ENCODE measurements at places on chromosomes 5 and 9.

- no peak for DNase-seq
These were observed 116.3 kb downstream of the FEM1C start for GRCh38 chr5:115428248-115428647.

DNA sequence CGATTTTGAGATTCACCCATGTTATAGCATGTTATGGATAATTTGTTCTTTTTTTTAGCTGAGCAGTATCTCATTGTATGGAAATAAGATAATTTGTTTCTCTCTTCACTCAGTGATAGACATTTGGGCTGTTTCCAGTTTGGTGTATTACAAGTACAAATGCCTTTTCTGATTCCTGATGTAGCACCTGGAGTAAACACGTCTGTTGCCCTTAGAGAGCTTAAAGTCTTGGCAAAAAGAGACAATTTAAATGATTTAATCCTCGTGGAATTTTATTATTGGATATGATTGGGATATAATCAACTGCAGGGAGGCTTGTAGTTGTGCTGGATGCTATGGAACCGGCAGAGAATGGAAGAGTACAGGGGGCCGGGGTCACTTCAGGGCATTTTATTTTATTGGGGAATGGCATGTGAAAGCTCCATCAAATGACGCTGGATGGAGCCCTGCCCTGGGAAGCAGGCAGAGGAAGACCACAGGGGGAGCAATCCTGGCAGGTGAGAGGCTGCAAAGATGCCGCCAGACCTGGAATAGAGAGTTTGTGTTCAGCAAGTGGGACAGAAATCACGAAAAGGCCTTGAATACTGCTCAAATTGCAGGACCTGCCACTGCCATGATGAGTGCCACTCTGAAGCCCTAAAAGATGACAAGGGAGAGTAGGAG lies 31.0 kb upstream of the TGFBI start:
- no peak for DNase-seq

DNA sequence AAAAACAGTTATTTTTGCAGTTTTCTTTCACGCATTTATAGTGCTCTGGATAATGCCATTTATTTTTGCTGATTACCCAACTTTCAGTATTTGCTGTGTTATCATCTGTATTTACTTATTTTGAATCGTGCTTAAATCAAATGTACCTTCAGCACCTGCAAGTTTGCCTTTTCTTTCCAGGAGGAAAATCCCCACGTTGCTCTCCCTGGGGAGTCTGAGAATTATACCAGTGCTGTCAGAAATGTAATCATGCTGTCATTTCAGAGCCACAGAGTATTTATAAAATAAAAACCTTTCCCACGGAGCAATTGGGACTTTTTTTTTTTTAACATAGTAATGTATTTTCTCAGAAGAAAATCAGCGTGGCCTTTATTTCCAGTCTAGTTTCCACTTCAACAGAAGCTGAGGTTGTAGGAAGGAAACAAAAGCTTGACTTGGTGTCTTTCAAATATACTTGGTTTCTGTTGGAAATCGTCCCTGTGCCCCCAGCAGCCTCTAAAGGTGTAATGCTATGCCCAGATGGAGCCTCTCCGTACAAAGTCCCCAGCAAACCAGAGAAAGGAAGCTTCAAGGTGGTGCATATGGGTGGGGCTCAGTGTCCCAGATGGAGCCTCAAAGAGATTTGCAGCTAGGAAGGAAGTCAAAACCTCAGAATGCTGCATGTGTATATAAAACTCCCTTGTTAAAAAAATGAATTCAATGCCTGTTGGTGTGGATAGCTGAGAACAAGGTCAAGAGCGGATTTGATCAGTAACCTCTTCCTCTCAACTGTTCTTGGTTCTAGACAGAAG lies 2.1 kb downstream of the GPR150 start:
- peak; percentile 41 for DNase-seq

DNA sequence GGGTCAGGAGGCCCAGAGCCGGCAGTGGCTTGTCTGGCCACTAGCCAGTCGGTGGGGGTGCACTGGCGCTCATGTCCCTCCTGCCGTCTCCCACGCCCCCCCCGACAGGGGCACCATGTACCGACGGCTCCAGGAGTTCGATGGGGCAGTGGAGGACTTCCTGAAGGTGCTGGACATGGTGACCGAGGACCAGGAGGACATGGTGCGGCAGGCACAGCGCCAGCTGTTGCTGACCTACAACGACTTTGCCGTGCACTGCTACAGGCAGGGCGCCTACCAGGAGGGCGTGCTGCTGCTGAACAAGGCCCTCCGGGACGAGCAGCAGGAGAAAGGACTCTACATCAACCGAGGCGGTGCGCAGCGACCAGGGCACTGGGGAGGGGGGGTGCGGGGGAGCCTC lies 8.1 kb downstream of the TTC16 start:
- DNase-seq = no peak

GRCh38 chr9:101376111-101376848 lies 8.5 kb downstream of the BAAT start:
- DNase-seq = no peak

DNA sequence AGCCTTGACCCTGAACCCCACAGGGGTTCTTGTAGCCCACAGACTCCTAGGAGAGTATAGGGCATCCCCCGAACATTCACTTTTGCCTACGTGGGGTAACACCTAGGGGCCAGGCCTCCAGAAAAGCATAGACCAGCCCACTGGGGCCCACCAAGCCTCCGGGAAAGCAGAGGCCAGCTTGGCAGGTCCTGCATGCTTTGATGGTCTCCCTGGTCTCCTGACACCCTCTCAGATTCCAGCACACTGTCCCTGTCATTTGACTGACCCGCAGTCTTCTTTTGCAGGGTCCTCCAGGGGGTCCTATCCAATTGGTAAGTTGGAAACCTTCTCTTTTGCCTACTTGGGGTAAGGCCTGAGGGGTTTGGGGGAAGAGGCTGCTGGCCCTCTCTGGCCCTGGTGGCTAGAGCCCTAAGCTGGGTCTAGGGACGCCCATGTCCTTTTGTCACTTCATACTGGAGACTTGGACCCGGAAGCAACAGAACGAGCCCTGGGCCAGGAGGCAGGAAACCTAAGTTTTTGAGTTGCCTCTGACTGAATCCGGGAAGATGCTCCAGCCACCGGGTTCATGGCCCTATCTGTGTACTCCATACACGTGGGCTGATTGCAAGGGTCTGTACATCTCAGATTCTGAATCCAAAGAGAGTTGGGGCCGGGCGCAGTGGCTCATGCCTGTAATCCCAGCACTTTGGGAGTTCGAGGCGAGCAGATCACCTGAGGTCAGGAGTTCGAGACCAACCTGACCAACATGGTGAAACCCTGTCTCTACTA lies 20.9 kb upstream of the ORM1 start:
- DNase-seq = no peak

DNA sequence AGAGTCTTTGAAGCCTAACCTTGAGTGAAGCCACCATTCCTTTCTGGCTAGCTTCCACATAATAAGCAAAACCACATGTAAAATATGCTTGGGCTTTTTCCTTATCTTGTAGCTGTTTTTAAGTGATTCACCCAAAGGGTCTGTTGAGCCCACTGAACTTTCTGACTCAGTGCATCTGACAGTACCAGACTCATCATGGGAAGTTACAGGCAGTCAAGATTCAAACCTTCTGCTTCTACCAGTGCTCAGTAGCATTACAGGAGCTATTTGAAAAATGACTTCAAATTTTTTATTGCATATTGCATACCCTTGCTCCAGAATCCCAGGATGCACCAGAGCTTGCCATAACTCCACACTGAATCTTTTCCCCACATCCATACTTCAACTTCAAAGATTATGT lies 87.5 kb upstream of the PTPRD start:
- DNase-seq = no peak

DNA sequence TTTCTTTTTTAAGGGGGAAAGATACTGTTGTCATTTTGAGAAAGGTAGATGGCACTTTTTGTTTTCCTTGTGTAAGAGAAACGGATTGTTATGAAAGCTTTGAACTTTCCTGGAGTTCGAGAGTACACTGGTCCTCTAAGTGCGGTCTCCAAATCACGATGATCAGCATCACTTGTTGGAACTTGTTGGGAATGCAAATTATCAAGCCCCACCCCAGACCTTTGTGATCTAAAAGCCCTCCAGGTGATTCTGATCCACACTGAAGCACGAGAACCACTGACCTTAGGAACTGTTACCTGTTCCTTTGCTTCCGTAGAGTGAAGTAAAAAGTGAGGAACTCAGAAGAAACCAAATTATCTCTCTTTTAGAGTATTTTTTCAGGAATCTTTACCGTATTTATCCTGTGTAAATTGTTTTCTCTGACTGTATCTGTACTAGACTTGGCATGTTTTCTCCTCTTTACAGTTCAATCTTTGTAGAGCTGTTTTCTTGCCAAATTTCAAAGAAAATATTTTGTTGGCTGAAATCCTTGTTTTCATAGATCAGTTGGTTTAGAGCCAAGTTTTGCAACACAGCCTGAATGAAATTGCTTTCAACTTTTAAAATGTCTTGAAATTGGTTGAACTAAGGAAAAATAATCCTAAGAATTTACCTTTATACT lies 4.0 kb downstream of the MAT2B start:
- DNase-seq = no peak

DNA sequence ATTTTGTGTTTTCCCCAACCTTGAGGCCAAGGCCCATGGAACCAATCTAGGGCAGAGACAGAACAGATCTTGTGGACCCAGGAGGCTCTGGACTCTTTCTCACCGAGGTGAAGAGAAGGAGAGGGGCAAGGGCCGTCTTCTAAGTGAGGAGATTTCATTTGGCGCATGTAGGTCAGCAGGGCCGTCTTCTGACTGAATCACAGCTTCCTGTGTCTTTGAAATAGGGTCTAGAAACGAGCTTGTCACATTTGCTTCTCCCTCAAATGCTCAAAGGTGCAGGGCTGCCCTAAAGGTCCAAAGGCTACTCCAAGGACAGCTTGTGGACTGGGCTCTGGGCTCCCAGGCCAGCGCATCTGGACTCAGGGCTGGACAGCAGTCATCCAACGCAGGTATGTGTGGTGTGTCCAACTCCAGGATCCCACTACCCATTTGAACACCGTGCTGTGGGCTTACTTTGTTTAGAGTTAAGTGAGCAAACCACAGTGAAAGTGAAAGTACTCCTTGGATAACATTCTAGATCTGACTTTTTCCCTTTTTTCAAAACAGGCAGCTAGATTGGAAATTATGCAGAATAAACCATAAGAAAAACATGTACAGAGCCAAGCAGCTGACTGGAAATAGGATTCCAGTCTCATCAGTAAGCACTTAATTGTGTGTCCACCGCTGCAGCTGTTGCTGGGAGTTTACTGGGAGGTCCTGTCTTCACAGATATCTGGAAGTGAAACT lies 357.0 kb downstream of the GADD45G start:
- DNase-seq = no peak

- DNase-seq = no peak
These were observed 51.1 kb downstream of the NSUN2 start for GRCh38 chr5:6581559-6582426.

- DNase-seq = no peak
These were observed 35.6 kb downstream of the ERP44 start for GRCh38 chr9:100063185-100063584.
